ENCODE measurements at places on chromosomes 11 and 22.

DNA sequence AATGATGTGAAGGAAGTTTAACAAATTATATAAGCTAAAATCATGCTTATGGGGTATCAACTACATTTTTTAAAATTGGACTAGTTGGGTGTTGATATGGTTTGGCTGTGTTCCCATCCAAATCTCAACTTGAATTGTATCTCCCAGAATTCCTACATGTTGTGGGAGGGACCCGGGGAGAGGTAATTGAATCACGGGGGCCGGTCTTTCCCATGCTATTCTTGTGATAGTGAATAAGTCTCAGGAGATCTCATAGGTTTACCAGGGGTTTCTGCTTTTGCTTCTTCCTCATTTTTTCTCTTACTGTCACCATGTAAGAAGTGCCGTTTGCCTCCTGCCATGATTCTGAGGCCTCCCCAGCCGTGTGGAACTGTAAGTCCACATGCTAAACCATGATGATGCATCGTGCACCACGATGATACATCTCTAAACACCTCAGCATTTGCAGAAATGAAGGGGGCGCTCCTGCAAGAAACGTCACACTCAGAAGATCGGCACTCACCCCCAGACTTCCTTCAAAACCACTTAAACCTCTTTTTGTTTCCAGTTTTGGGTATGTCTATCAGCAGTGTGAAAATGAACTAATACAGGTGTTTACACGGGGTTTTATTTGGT is 340.0 kb downstream of the SHANK2 start:
- no peak for DNase-seq

DNA sequence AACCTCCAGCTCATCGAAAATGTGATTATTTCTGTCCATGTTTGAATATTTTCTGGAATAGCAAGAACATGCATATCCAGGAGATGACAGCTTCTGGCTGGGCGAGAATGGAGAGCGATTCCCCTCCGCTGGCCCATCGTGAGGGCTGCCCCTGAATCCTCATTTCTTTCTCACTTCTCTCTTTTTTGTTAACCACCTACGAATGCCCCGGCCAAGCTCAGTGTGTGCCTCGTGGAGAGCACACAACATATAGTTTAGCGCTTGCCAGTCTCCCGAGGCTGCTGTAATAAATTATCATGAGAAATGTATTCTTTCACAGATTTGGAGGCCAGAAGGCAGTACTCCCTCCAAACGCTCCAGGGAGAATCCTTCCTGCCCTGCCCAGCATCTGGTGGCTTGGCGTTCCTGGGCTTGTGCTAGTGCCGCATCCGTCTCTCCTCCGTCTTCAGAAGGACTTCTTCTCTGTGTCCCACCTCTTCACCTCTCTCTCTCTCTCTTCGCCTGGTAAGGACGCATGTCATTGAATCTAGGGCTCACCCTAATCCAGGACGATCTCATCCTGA is 1306.0 kb downstream of the TBC1D22A start:
- no peak for DNase-seq

GRCh38 chr11:76131142-76131541 is 75.2 kb downstream of the WNT11 start:
- no peak for DNase-seq

DNA sequence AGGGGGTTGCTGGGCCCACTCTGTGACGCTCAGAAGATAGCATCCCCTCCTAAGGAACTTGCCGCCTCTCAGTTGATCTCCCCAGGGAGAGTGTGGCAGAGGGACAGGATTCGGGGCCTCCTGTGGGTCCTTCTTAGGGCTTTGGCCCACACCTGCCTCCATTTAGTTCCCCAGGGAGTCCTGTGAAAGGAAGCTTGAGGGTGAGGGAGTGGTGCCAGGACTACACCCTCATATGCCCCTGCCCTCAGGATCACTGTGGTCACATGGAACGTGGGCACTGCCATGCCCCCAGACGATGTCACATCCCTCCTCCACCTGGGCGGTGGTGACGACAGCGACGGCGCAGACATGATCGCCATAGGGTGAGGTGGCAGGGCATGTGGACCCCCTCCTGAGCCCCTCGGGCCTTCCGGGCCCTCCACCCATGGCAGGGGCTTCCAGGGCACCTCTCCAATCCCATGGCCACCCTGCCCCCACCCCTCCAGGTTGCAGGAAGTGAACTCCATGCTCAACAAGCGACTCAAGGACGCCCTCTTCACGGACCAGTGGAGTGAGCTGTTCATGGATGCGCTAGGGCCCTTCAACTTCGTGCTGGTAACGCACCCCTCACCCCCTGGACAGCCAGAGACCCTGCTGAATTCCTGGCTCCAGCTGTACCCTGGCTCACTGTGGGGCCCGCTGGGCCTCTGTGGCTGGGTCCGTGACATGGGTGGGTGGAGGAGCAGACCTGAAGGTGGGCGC is 3.5 kb downstream of the INPP5J start:
- DNase-seq, result no peak

- no peak for DNase-seq
These were observed 53.3 kb upstream of the SYN3 start for GRCh38 chr22:33111491-33111890.

- no peak for DNase-seq
These were observed 4.8 kb upstream of the CHRNA10 start for GRCh38 chr11:3675971-3676370.

GRCh38 chr11:72524711-72525110 is 90.4 kb upstream of the CLPB start:
- DNase-seq, result no peak

DNA sequence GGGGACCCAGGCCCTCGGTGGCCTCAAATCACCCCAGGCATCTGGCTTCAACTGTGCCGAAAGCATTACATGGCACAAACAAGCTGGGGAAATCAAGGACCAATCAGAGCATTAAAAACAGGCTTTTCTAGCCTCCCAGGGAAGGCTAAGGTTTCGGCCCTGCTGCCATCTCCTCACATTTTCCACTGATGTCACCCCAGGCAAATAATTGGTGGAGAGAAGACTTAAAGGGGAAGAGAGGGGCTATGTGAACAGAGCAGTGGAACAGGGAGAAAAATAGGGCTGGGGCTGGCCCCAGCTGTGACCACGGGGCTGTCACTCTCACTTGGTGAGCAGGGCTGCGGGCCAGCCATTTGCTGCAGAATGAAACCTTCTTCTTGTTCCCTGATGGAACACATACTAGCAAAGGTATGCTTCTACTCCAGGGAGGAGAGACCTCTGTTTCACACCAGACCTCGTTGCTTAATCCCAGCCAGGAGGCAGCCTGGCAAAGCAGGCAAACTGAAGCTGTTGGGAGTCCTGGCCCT is 581.3 kb downstream of the SOX6 start:
- no peak for DNase-seq

GRCh38 chr11:97078443-97078842 is 688.6 kb downstream of the JRKL start:
- DNase-seq, result no peak

GRCh38 chr11:95702526-95702925 is 87.1 kb downstream of the FAM76B start:
- DNase-seq, result no peak

GRCh38 chr11:133745791-133746190 is 99.5 kb downstream of the SPATA19 start:
- no peak for DNase-seq

Measured in cortex of kidney (tissue), 1 donor.